Activated CD4-positive, CD25-positive, alpha-beta regulatory T cell treated with anti-CD3 and anti-CD28 coated beads, Interleukin-2, amount 50 U/mL, for 24 hours (primary cell): ENCODE measurements at places on chromosomes 7 and 10.

DNA sequence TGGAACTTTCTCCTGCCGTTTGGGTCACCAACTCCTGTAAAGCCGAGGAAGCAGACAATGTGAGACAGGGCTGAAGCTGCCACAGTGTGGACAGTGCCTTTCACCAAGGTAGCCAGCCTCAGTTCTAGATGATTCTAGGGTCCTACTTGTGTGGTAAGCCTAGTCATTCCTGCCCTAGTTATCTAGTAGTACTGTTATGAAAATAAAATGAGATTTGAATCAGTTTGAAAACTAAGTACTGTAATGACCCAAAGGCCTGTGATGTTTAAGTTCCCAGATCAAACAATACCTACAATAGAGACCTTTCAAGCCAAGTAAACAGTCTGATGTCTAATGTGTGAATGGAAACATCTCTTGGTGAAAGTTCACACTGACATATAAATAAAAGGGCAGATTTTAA, 37.1 kb downstream of the POLL start:
- peak; percentile 38 for ATAC-seq

DNA sequence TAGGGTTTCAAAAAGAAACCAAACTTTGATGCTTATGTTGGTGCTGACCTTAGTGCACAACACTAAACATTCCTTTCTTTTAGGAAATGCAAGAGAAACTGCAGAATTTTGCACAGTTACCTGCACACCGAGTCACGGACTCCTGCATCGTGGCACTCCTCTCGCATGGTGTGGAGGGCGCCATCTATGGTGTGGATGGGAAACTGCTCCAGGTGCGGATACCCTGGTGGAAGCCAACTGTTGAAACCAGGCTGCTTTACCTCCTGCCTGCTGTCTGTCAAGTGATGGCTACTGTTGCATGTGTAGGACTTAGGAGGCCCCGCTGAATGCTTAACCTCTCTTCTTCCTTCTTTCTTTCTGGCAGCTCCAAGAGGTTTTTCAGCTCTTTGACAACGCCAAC, 11.7 kb downstream of the CASP2 start:
- peak; percentile 72 for ATAC-seq

DNA sequence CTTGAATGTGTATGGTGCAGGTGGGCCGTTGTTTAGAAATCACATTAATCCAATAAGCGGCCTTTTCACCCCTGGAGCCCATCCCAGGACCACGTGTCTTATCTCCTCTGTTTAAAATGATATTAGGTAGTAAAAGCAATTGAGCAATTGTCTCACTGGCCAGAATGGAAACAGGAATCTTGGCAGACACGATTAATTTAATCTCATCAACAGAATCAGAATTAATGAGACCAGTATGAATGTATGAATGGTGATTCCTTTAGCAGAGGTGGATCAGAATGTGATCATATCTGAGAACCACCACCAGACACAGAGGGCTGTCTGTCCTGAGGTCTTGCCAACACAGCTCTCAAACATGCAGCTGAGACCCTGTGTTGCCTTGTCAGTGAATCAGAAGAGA, 1591.4 kb downstream of the REEP3 start:
- no peak for ATAC-seq

DNA sequence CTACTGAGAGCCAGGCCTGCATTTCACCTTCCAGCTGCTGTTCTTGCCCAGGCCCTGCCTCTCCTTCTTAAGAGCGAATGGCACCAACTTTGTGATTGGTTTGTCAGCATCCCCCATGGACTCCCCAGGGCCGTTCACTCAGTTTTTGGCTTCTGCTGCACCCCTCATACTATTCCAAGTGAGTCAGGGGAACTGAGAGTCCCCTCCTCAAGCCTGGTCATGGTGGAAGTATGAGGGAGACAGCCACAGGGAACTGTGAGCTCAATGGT, 62.4 kb upstream of the ANTXRL start:
- no peak for ATAC-seq

- ATAC-seq = peak; percentile 10
These were observed 561 bp upstream of the HNRNPF start for GRCh38 chr10:43409385-43410109.

DNA sequence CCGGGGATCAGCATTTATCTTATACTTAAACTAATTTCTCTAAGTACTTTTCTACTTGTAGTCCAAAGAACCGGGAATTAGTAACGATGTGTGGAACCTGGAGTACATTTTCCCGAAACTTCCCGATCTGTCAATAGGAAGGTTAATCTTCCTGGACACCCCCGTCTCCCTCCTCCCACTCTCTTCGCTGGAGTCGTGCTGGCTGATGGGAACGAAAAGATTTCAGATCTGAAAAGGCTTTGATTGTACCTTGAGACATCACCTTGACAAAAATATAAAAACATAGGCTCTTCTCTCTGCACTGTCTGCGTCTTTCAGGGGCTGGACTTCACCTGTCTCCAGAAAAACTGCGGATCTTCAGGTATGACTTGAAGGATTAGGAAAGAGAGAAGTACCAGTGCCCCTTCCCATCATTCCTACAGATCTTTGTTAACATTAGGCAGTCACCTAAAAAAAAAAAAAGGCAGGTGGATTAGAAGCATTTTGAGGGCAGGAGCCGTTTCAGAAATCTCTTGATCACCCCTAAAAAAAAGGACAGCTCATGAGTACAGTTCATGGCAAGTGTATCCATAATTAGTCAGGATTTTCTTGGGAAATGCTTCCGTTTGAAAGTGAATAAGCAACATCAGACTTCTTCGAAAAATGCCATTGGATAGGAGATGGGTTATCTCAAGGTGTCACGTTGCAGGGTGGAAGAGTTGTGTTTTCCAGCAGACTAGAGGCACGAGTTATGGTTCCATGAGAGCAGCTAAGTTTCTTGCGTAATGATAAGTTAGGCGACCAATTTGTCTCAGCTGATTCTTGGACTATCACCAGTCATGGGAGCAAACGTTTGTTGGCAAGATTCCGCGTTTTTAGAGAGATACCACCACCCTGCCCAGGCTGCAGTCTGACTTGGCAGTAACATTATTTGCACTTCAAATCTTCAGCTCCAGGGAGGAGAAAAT, 7.8 kb upstream of the BAMBI start:
- ATAC-seq = no peak

GRCh38 chr7:107232568-107233090, 63.8 kb downstream of the HBP1 start:
- no peak for ATAC-seq

DNA sequence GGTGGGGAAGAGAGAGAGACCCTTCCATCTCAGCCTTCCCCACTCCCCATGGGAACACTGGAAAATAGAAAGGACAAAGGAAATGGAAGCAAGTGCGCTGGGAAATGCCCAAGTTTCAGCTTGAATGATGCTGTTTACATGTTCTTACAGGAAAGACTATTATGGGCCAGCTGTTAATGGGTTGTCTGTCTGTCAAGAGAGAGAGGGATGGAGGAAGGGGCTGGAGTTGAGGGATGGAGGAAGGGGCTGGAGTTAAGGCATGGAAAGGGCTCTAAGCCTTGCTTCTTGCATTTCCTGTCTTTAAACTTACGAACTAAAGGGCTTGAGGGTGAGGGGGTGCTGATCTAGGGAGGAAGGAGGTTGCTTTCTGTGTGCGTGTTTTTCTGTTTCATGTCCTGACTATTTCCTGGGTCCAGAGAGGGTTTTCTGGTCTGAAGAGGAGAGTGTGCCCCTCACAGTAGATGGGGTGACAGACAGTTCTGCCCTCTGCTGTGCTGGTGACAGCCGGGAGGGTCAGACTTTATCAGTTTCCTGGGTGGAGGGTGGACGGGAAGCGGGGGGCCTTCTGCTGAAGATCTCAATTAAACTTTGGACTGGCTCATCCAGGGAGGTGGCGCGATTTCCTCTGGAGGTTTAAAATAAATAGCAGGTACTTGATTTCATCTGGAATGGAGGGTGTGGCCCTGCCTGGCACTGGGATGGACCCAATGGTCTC, 30.5 kb downstream of the GRK5 start:
- no peak for ATAC-seq
